ENCODE measurements at places on chromosomes 5 and 9. TPM values are rescaled to one million over a fixed set of nuclear protein-coding genes. Genes with fewer than 3 reads are reported as not detected.

DNA sequence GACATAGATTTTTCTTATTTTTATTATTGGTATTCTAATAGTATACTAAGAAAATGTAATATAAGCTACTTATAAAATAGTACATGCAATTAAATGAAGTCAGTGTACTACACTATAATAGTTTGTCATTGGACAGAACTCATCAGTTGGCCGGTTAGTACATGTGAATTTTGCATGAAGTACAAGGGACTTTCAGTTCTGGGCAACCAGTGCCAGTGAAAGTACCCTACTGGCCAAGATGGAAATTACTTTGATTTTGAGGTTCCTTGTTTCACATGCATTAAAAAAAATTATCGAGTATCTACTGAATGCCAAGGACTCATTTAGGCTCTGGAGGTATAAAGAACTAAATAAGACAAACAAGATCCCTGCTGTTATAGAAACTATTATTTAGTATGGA is 213.4 kb upstream of the ELL2 start:
- DNase-seq, result peak; percentile 28

- no peak for DNase-seq
Observed at GRCh38 chr5:36373527-36374086, 71.9 kb upstream of the RANBP3L start.

Gene PAPPA
- 0.38 TPM for total RNA-seq

Gene ZNF608
- total RNA-seq, result 39.7 TPM

GRCh38 chr5:143922718-143923117 is 110.8 kb downstream of the HMHB1 start:
- DNase-seq, result no peak

- peak; percentile 17 for DNase-seq
Observed at GRCh38 chr5:63570752-63571151, 391.5 kb downstream of the HTR1A start.

GRCh38 chr9:70435948-70436347 is 21.5 kb upstream of the KLF9 start:
- DNase-seq, result no peak

- no peak for DNase-seq
Observed at GRCh38 chr5:150751096-150751891, 7.5 kb downstream of the DCTN4 start.

All from GM23338 (cell line).